ENCODE measurements at places on chromosomes 6 and 20. TPM values are rescaled to one million over a fixed set of nuclear protein-coding genes. Genes with fewer than 3 reads are reported as not detected.

DNA sequence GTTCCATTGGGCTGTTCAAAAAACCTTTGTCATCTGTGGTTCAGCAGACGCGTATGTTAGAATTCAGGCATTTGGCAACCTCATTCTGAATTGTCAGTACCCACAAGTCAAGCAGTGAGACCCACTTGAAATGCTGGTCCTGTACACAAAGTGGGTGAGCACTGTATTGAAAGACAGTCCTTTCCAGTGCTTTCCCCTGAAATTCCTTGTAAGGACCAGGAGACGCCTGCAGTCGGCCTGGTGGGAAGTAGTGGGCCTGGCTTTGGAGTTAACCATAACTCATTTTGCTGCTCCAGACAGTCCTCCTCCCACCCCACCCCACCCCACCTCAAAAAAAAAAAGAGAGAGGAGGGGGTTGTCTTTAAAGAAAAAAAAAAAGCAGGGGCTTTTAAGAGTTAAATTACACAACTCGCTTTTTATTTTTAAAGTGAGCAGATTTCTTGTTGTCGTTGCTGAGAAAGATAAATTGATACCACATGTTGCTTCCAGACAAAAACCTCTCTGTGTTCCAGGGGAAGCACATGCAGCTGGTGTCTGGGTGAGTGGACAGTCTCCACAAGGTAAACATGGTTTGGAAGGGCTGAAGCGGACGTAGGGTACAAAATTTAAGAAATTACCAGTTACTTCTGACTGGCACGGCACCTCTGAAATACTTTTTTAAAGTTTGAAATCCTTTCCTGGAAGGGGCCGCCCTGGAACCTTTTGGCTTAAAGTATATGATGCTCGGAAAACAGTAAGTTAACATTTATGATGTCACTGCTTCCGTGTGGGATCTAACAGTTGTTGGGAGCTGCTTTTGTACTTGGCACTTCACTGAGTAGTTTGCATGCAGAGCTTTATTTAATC is 95.3 kb downstream of the FOXO3 start:
- no peak for DNase-seq

DNA sequence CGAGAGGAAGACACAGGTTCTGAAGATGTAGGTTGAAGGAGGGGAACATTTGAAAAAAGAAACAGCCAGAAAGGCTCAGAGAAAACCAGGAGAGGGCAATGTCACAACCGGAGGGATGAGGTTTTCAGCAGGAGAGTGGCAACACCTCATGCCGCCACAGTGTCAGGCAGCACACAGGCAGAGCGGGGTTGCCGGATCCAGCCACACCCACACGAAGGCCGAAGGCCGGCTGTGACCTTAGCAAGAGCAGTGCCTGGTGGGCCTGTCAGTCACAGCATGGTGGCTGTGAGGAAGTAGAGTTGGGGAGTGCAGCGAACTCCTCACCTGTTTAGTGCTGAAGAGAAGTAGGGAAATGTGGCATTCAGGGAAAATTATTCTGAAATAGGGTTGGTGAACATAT is 14.0 kb downstream of the HDDC2 start:
- no peak for DNase-seq

Gene LY6G6F
- total RNA-seq: not detected

GRCh38 chr20:56440346-56441007 is 27.9 kb upstream of the RTF2 start:
- no peak for DNase-seq

- no peak for DNase-seq
Observed at GRCh38 chr20:33992145-33992922, 1.4 kb upstream of the RALY start.

DNA sequence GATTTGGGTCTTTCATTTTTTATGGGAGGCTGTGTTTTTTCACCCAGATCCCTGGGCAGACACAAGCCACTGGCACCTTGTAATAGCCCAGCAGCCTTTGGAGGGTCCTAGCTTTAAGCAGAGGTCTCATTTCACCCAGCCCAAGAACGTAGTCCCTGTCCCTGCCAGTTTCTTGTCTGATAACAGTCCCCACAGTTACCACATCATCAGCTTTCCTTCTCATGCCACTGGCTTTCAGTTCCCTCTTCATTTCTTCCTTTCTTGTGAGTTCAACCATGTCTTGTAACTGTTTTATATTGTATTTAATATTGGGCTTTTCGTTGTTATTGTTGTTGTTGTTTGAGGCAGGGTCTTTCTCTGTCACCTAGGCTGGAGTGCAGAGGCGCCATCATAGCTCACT is 10.6 kb downstream of the PNPLA1 start:
- no peak for DNase-seq

DNA sequence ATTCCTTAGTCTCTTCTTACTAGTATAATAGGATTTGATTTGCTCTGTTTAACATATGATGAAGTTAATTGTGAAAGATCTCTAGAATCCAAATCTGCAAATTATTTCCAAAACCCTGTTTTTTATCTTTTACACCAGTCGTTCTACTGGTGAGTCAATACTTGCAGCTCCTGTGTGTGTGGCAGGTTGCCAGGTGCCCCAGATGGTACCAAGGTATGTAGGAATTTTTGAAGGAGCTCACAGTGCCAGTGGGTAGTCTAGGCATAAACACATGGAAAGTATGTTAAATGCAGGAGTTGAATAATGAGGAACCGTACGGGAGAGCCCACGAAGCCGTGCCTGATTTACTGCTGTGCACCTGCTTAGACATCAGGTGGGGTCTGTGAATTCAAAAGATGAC is 192.2 kb downstream of the FARS2 start:
- DNase-seq: no peak

Gene RNF5
- total RNA-seq: 90.6 TPM

DNA sequence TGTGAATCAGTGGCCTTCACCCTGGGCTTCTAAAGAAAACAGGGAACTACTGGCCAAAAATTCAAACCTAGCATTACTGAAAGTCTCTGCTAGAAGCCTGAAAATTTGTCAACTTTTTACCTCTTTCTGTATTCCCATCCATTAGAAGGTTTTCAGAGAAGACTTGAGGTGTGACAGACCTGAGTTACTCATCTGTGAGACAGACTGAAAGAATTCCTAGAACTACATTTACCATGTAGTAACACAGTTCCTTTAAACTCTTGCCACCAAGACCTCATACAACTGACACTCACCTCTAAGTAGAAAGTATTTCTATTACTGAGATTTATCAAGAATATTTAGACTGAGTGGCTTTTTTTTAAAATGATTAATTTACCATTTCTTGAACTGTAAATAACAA is 4.5 kb downstream of the DPM1 start:
- no peak for DNase-seq

Gene NCOA6
- 13.4 TPM for total RNA-seq

Gene STMND1
- total RNA-seq: not detected

GRCh38 chr6:29589423-29590048 is 4.6 kb downstream of the OR2H2 start:
- peak; percentile 31 for DNase-seq

GRCh38 chr6:151695156-151695555 is 112.3 kb upstream of the ESR1 start:
- no peak for DNase-seq

Gene VSTM2L
- total RNA-seq: 8.6 TPM

Gene PSORS1C1
- total RNA-seq: 0.18 TPM

GRCh38 chr6:158421381-158421780 is 109.1 kb downstream of the TULP4 start:
- DNase-seq: no peak

Gene CBLN4
- 32.6 TPM for total RNA-seq

GRCh38 chr6:168133168-168133561 is 54.2 kb upstream of the FRMD1 start:
- no peak for DNase-seq

Gene IL20RA
- 8.8 TPM for total RNA-seq
